ENCODE measurements at places on chromosomes 11 and 22.

GRCh38 chr22:28570696-28571373 is 108.8 kb downstream of the TTC28 start:
- no peak for DNase-seq

DNA sequence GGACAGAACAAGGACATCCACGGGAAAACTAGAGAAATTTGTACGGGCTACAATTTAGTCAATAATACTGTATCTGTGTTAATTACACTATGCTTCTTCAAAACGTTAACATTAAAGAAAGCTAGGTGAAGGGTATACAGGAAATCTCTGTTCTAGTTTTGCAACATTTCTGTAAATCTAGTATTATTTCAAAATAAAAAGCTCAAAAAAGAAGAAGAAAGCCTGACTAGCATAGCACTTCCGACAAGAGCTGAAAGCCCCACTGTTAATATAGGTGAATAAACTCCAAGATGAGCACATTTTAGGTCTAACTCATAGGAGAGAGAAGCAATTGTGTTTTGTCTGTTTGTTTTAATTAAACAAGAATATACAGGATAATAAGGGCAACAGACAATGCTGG is 299.7 kb downstream of the TTC28 start:
- DNase-seq = no peak

- no peak for DNase-seq
These were observed 12.7 kb downstream of the SCUBE1 start for GRCh38 chr22:43330178-43331068.

GRCh38 chr11:69022260-69022659 is 9.2 kb upstream of the MRGPRF start:
- no peak for DNase-seq

DNA sequence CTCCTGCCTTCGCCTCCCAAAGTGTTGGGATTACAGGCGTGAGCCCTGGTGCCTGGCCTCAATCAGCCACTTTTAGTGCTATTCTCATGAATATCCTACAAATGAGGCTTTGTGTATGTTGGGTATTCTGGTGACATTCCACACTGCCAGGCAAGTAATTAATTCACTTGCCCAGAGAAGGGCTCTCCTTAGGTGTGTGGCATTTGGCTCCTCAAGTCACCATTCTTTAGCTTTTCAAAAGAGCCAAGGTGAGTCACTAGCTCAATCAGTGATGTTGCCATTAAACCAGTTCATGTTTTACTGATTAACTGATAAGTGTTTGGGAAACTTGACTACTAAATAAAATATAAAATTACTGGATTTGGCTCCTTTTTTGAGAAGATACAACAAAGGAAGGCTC is 52.2 kb downstream of the SLC25A17 start:
- DNase-seq = no peak

- no peak for DNase-seq
These were observed 7.4 kb downstream of the ATL3 start for GRCh38 chr11:63663809-63664208.

- peak; percentile 96 for DNase-seq
These were observed at the start of gene DDX17 for GRCh38 chr22:38506118-38506962. TSS of gene DDX17 (minus strand) at chr22:38506311.

DNA sequence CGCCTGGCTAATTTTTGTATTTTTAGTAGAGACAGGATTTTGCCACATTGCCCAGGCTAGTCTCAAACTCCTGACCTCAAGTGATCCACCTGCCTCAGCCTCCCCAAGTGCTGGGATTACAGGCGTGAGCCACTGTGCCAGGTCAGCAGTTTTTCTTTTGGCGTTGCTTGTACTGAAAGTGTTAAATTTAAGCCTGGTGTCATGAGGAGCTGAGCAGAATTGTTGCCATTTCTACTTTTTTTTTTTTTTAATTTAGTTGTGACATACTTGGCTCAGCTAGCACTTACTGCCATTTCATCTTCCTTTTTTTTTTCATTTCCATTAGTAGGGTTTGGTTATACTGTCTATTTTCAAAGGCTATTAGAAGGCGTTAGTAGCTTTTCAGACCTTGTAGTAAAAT is 10.7 kb downstream of the TAB1 start:
- no peak for DNase-seq

DNA sequence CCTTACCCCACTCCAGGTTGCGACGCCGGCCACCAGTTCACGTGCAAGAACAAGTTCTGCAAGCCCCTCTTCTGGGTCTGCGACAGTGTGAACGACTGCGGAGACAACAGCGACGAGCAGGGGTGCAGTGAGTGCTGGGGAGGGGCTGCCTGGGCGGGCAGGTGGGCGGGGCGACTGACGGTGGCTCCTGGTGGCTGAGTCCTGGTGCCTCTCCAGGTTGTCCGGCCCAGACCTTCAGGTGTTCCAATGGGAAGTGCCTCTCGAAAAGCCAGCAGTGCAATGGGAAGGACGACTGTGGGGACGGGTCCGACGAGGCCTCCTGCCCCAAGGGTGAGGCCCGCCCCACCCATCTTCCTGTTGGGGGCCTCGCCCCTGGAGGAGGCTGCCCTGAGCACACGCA is 38.7 kb downstream of the ST14 start:
- DNase-seq = no peak

DNA sequence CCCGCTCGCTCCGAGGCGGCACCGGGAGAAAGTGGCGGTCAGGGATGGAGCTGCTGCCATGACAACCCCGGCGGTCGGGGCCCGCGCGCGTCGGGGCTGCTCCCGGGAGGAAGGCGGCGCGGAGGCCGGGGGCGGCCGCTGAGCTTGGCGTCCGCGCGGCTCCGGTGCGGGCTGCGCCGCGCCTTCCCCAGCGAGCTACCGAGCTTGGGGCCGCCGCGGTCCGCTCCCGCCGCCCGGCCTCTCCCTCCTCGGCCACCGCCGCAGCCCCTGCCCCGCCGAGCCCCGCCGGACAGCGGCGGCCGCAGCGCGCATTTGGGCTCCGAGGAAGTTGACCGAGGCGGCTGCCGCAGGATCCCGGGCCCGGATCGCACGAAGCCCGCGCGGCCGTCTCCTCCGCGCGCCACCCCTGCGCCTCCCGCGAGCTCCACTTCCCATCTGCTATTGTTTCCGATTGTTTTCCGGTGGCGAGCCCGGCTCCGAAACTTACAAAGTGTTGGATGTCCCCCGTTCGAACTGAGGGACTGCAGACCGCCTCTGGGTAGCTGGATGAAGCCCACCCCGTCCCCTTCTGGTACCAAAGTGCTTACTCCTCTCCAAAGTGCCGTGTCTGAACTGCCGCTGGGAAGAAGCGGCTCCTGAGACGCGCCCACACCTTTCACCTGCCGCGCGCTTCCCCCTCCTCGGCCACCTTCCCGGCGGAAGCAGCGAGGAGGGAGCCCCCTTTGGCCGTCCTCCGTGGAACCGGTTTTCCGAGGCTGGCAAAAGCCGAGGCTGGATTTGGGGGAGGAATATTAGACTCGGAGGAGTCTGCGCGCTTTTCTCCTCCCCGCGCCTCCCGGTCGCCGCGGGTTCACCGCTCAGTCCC is 540.3 kb downstream of the NTM start:
- DNase-seq = no peak

DNA sequence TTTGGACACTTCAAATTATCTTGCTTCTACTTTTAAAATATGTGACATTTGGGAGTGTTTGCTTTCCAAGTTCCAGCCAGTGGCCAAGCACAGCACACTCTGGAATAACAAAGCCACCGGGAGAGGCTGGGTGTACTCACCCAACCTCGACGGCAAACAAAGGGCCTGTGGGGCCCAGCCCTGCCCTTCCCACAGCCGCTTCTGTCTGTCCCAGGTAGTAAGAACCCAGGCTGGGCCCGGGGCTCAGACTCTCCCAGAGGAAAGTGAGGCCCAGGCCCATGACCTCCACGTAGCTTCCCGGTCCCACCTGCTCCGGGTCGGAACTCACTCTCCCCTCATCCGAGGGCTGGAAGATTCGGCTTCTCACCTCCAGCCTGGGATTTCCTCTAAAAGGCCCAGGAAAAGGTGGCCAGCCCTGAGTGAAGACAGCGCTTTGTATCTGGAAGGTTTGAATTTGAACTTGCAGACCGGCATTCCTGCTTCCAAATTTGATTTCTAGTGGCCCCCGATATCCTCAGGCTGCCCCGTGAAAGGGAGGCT is 93.5 kb downstream of the CELSR1 start:
- DNase-seq = no peak

DNA sequence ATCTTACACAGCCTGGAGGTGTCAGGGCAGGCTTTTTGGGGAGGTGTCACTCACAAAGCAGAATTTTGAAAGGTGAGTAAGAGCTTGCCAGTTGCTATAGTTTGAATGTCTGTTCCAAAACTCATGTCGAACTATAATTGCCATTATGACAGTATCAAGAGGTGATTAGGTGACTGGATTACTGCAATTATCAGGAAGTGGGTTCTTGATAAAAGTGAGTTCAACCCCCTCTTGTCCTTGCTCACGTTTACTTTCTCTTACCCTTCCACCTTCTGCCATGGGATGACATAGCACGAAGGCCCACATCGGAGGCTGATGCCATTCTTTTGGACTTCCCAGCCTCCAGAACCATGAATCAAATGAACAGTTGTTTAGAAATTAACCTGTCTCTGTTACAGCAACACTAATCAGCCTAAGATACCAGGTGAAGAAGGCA is 4.7 kb upstream of the C11orf86 start:
- no peak for DNase-seq

- DNase-seq = no peak
These were observed 87.5 kb downstream of the BLID start for GRCh38 chr11:122028545-122028944.

DNA sequence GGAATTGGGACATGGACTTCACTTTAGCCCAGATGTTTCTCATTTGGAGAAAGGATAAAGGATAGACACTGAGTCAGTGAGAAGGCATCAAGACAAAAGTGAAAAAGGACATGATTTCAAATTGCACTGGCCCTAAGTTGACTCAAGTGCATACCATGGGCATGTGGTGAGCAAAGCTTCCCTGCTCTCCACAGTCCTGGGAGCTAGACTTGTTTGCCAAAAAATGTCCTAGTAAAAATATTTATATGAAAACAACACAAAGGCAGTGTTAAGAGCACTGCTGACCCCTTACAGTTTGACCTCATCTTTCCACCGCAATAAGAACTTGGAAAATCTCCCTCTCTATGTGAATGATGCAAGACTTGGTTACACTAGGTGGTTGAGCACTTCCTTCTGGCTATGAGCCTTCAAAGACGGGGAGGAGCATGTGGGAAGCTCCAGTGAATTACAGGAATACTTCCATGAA is 46.5 kb upstream of the FIBIN start:
- DNase-seq = no peak

- no peak for DNase-seq
These were observed 1.2 kb upstream of the CCDC86 start for GRCh38 chr11:60840470-60841430.

- no peak for DNase-seq
These were observed 1.2 kb downstream of the HIKESHI start for GRCh38 chr11:86303257-86303656.

GRCh38 chr11:113664981-113665710 is 41.0 kb downstream of the TMPRSS5 start:
- DNase-seq = no peak

DNA sequence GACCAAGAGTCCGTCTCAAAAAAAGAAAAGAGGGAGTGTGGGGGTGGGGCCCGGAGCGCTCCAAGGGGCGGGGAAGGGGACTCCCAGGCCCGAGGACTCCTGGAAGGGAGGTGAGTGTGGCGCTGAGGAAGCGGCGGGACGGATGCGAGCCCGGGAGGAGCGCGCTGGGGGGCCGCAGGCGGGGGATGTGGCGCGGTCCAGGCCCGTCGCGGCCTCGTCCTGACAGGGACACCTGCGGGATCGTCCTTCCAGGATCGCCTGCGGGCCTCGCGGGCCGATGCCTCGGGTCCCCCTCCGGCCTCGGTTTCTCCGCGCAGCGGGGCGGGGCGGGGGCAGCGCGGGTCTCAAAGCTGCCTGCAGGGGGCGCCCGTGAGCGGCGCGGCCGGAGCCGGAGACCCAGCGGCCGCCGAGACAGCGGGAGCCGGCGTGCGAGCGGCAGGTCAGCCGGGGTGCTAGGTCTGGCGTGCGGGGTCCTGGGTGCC is 3.8 kb upstream of the ADORA2A start:
- peak; percentile 44 for DNase-seq

DNA sequence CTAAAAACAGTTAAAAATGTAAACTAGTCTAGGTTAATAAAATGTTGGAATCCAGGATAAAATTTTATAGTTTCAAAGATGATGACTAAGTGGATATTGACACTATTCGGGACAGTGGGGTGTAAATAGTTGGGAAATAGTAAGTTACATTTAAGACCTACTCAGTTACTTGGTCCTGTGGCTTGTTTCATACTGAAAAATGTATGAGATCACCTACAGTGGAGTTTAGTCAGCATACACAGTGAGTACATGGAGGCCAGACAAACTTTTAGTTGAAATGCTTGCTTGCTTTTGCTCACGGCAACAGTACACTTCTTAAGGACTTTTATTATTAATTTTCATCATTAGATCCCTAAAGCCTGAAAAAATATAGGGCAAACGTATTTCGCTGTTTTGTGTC is 16.1 kb downstream of the TRIM22 start:
- no peak for DNase-seq

- DNase-seq = no peak
These were observed 14.8 kb upstream of the FAM168A start for GRCh38 chr11:73612601-73613140.

DNA sequence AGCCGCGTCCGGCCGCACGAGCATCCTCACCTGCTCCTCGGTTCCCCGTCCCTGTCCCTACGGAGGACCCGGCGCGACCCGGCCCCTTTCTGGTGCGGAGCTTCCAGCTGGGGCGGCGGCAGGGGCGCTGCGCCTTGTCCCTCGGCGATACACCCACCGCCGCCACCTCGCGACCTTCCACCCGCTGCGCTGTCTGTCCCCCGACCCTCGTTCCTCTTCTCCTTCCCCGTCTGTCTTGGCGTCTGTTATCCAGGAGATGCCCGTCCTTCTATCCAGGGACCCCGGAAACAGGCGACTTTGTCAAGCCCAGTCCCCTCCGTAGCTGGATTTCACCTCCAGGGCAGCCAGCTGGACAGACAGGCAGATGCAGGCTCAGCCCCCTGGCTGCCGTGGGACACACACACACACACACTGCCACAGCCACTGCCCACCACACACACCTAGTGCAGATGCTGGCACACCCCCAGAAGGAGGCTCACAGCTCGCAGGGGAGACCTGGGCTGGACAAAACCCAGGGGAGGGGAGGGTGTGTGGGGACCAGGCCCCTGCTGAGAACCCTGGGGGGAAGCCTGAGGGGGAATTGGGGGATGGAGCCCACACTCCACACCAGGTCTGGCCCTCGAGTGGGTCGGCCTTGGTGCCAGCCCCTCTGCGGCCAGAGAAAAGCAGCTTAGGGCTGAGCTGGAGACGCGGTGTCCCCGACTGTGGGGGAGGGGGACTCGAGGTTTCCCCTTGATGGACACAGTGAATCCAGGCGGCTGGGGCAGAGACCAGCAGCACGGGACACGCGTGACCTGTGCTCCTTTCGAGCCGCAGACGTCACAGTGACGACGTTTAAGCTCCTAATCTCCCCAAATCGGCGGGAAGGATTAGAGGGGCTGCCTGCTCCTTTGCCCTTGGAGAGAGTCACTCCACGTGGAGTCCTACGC is 788 bp downstream of the DRD4 start:
- DNase-seq = no peak

- no peak for DNase-seq
These were observed 2.1 kb upstream of the DRD2 start for GRCh38 chr11:113477321-113477720.
